Activated CD4-positive, CD25-positive, alpha-beta regulatory T cell (primary cell): ENCODE measurements at places on chromosomes 11 and 22.

DNA sequence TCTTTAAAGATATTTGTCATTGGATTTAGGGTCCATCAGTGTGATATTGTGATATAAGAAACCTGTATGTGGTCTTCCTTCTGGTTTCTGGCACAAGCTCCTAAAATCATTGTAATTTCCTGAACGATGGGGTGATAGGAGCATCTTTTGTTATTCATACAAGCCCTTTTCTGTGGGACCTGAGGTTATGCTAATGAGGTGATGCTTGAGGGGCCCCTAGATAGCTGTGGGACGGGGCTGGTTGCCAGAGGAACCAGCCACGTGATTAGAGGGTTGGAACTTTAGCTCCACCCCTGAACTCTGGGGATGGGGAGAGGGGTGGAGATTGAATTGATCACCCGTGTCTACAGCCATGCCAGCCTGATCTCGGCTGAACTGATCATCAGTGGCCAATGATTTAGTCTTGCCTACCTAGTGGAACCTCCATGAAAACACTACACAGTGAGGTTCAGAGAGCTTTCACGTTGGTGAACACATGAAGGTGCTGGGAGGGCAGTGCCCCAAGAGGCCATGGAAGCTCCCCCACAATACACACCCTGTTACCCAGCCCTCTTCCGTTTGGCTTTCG, 62.8 kb downstream of the BCR start:
- no peak for DNase-seq

DNA sequence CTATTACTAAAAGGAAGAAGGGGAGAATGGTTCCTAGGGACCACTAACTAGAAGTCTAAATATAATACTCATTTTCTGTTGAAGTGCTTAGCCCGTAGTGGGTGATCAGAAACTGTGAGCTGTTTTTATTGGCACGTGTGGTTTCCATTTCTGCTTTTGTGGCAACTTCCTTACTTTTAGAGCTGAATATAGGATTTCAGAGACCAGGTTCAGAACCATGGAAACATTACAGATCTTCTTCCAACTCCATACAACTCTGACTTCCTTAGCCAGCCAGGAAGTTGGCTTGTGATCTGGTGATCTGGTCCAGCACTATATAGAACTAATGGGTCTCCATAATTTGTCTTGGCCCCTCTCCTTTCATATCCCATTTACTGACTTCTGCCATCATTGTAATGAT, 2.6 kb upstream of the ME3 start:
- DNase-seq, result no peak

DNA sequence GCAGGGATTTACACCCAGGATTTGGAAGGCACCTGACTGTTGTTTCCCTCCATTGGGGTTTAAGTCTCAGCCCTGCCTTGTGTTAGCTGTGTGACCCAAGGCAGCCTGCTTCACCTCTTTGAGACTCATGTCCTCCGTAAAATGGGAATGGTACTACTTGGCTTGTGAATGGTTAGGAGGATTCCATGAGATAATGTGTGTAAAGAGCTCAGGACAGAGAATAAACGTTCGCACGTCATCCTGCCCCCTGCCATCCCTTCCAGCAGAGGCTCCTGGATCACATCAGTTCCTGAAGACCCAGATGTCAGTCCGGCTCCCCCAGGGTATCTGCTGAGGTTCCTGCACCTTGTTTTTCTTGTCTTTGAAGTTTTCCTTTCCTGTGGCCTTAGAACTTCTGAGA, 16.8 kb upstream of the ACCSL start:
- no peak for DNase-seq

GRCh38 chr11:16097543-16097942, 258.8 kb downstream of the SOX6 start:
- DNase-seq, result no peak

DNA sequence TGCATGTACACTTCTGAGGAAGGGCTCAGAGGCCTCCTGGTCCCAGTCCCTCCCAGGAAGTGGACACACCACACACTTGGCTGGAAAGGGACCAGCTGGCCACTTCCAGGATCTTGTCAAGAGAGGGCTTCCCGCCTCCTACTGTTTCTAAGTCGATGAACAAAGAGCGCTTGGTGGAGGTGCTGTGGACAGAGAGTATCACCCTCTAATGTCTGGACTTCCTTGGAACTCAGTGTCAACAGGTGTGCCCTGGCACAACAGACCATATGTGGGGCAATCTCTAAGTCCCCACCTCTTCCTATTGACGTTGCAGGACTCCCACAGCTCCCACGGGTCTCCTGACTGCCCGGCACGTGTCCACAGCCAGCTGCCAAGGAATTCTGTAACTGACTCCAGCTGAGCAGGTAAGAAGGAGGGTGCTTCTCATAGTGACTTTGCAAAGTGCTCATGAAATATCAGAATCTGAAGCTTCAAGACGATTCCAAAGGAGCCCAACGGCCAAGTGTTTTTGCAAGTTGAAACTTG, 16.1 kb downstream of the POU2AF1 start:
- no peak for DNase-seq

DNA sequence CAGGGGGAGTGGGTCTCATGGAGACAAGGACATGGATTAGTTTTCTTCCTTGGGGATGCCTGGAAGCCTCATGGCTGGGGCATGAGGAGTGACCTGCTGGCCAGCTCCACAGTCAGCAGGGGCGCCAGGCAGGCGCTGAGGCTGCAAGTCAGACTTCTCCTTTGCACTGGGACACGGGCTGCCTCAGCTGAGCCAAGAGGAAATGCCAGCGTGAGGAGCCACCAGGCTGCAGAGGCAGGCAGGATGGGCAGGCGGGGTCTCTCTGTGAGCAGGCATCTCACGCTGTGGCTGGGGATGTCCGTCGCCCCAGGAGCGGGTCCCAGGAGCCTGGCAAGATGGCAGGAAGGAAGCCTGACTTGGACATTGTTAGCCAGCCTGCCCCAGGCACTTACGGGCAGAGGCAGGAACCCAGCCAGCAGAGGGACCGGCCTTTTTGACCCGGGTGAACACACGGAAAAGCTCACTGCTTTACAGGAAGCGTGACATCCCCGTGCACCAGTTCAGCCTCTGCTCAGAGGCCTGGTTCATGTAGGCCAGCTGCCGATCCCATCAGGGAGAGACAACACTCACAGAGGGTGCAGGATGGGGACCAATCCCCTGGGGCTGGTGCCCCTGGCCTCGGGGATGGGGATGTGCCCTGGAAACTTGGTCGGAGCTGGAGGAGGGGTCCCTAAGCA, 10.2 kb downstream of the GNB1L start:
- DNase-seq, result no peak

DNA sequence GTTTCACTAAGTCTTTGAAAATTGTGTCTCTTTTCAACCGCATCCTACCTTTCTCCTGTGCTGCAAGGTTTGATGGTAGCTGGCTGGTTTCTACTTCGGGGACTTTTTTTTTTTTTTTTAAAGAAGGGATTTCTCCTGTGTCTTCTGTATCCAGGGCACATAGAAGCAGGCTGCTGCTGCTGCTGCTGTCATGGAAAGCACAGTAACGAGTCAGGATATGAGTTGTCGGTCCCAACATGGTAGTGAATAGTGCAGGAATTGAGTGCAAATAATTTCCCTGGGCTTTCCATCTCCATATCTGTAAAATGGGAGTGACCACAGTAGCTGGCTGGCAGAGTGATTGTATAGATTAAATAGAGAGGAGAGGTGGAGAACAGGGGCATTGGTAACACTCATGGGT, 118.3 kb upstream of the NAV2 start:
- no peak for DNase-seq

GRCh38 chr11:46377831-46378230, 3.6 kb upstream of the MDK start:
- DNase-seq, result no peak

- DNase-seq, result no peak
These were observed 607.9 kb upstream of the B3GAT1 start for GRCh38 chr11:135019899-135020298.

DNA sequence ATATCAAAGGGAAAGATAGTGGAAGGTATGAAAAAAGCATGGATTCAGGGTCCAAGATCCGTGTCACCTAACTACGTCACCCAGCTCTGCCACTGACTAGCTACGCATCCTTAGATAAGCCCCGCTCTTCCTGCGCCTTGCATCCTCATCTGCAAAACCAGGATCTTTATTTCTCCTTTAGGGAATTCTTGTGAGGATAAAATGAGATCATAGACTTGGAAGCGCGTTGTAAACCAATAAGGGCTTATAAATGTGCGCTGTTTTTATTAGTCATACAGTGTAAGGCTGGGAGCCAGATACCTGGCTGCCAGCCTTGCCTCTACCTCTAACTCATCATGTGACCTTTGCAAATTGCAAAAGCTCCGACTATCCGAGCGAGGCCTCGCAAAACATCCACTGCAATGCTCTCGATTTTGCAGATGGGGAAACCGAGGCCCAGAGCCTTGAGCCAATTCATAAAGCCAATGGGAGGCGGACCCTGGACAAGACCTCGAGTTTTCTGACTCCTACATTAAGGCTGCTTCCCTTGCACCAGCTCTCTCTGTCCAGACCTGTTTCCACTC, 753 bp downstream of the PRPF19 start:
- DNase-seq, result no peak

- DNase-seq, result no peak
These were observed 29.4 kb downstream of the AMBRA1 start for GRCh38 chr11:46564459-46564858.

GRCh38 chr22:45529971-45530575, 27.4 kb downstream of the FBLN1 start:
- no peak for DNase-seq
